Hematopoietic multipotent progenitor cell (in vitro differentiated cells): ENCODE measurements at places on chromosomes 13 and 19. TPM values are rescaled to one million over a fixed set of nuclear protein-coding genes. Genes with fewer than 3 reads are reported as not detected.
A peak's percentile ranks its signal among the peaks of the same experiment; 100 is the strongest.

DNA sequence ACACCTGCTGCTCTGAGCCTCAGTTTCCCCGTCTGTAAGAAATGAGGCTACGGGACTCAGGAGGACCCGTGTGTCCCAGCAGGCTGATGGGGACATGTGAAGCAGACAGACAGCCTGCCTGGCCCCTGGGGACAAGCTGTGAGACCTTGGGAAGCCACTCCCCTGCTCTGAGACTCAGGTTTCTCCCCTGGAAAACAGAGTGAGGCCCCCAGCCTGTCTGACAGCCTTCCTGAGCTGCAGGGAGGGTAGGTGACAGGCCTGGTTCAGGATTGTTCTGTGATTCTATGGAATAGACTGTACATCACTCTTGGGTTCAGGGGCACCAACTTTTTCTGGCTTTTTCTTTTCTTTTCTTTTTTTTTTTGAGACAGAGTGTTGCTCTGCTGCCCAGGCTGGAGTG lies 2.9 kb upstream of the NTF4 start:
- DNase-seq, result no peak

GRCh38 chr13:83378908-83379307 lies 503.4 kb downstream of the SLITRK1 start:
- DNase-seq, result no peak

GRCh38 chr13:92967923-92968322 lies 258.7 kb upstream of the GPC6 start:
- DNase-seq, result no peak

C19orf18 gene
- total RNA-seq, result not detected

DNA sequence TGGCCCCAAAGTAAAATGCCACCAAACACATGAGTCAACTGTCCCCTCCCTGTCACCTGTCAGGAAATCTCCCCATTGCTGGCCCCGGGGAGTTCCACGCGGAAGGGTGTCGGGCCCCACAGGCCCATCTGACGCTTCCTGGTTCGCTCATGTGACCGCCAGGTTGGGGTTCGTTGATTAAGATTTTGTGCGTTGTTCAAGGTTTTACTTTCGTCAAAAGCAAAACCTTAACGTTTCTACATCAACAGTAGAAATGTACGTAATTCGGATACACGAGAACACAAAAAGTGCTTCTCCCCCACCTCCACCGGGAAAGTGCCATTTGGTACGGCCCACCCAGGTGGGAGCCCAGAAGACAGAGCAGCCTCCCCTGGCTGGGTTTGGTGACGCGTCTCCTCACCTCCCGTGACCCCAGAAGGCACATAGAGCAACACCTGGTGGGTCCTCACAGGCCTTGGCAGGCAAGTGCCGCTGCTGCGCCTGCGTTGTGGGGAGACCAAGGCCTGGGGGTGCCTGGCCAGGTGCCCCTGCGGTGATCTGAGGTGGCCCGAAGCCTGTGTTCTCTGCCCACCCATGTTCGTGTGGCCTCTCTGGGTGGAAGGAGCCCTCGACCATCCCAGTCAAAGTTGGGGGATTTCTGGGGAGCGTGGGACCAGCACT lies 161.6 kb downstream of the KDM4B start:
- DNase-seq, result peak; percentile 71

NBEA gene
- total RNA-seq, result 4.6 TPM

DNA sequence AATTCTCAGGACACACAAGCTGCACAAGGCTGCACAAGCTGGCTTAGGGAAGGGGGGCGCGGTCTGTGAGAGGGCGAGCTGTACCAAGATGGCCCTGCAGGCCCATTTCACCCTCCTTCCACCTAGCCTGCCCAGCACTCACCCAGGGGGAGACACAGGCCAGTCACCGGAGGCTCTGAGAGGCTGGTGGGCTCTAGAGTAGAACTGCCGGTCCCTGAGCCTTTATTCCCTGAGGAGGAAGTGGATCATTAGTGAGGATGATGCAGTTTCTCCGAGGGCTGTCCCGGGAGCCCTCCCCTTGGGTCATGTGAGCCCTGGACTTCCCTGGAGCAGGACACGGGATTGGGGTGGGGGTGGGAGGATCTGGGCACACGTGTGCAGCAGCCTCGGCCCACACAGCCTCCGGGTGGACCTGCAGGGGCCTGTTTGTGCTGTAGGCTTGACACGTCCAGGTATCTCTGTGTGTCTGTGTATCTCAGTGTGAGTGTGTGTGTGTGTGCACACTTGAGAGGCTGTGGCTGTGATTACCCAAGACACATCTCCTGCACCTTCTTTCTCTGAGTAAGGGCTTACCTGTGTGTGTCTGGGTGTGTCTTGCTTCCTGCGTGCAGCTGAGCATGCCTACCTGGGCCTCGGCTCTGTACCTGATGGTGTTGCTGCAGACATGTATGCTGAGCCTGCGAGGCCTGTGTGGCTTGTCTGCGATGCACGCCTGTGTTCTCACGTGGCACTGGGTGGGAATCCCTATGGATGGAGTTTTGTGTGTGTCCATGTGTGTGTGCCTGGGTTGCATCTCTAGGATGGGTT lies at the start of gene ACP5:
TSS of gene ACP5 (minus strand) at position 195 of the 807 bp plus-strand sequence. CDS start 328 bp downstream, outside the sequence.
- no peak for DNase-seq

DNA sequence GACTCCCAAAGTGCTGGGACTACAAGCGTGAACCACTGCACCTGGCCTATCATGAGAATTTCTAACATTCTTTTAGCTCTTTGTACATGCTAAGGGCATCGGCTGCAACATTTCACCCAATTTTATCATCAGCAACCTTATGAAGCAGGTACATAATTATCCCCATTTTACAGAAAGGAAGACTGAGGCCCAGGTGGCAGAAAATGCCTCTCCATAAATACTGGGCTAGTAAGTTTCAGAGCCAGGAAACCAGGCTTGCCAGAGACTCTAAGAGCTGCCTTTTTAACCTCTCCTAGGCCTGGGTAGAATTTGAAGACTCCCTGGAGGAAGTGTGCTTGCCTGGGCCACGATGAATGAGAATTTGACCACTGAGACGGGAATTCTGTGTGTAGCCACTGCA lies 2.2 kb downstream of the ERCC2 start:
- DNase-seq, result no peak

- DNase-seq, result no peak
These were observed at the start of gene ERFL for GRCh38 chr19:41928221-41928683. Gene ERFL, minus strand, starts transcription at chr19:41928449. Its CDS starts 15,530 bp downstream, at chr19:41912919.

ZNF471 gene
- total RNA-seq, result 2.2 TPM

DNA sequence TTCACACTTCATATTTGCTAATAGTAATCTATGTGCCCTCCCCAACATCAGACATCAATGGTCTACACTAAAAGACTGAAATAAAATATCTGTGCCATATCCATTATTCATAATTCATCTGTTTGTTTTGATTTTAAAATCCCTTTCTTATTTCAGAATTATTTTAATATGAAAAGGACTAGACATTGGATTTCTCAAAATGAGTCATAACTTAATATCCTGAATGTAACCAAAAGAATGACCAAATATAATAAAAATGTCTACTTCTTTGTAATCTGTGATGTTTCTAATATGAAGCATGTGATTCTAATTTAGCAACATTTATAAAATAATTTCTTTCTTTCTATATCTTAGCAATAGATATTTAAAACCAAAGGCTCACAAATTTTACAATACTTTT lies 64.9 kb downstream of the MZT1 start:
- no peak for DNase-seq
